ENCODE measurements at places on chromosomes 5 and 9.

DNA sequence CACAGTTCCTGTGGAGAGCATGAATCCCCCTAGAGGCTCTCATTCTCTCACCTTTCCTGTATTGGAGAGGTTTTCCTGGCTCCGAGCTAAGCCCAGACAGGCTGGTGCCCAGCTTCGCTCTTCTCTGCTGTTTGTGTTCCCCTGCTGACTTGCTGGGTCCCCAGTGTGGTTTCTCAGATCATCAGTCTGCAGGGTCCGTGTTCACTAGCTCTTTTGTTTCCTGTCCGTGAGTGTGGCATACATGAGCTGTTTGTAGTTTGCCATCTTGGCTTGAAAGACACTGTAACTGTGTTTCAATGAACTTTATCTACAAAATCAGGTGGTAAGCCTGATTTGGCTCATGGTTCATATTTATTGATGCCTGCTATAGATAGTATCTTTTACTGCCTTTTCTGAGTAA lies 23.8 kb downstream of the LOX start:
- H3K4me1 ChIP-seq, result no peaks in the 10 kb centered on the region
- H3K27ac ChIP-seq, result no peak overlapping the region
- no peak overlapping the region for H3K4me3 ChIP-seq
- H3K27me3 ChIP-seq, result no peaks in the 10 kb centered on the region

DNA sequence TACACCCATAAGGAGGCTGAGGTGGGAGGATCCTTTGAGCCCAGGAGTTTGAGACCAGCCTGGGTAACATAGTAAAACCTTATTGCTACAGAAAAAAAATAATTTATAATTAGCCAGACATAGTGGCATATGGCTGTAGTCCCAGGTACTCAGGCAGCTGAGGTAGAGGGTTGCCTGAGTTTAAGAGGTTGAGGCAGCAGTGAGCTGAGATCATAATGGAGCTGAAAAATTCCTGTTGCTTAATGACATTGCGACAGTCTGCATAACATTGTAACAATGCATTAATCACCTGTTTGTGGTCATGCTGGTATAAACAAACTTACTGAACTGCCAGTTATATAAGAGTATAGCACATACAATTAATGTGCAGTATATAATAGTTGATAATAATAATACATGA lies 214.2 kb downstream of the TRIM32 start:
- DNase-seq, result no peak
- no peak overlapping the region for H3K4me3 ChIP-seq
- peaks cover 5% of the 10 kb centered on the region for H3K27me3 ChIP-seq
- H3K36me3 ChIP-seq, result no peaks in the 10 kb centered on the region

GRCh38 chr9:82930116-82930515 lies 132.8 kb downstream of the RASEF start:
- H3K4me3 ChIP-seq, result no peak overlapping the region
- no peaks in the 10 kb centered on the region for H3K36me3 ChIP-seq
- no peaks in the 10 kb centered on the region for H3K27me3 ChIP-seq
- no peak overlapping the region for H3K27ac ChIP-seq

GRCh38 chr5:122470365-122470764 lies 158.3 kb downstream of the SNCAIP start:
- no peaks in the 10 kb centered on the region for H3K4me1 ChIP-seq
- no peaks in the 10 kb centered on the region for H3K27me3 ChIP-seq
- H3K4me3 ChIP-seq, result no peak overlapping the region
- H3K36me3 ChIP-seq, result no peaks in the 10 kb centered on the region
- no peak overlapping the region for H3K27ac ChIP-seq
- no peak for DNase-seq

DNA sequence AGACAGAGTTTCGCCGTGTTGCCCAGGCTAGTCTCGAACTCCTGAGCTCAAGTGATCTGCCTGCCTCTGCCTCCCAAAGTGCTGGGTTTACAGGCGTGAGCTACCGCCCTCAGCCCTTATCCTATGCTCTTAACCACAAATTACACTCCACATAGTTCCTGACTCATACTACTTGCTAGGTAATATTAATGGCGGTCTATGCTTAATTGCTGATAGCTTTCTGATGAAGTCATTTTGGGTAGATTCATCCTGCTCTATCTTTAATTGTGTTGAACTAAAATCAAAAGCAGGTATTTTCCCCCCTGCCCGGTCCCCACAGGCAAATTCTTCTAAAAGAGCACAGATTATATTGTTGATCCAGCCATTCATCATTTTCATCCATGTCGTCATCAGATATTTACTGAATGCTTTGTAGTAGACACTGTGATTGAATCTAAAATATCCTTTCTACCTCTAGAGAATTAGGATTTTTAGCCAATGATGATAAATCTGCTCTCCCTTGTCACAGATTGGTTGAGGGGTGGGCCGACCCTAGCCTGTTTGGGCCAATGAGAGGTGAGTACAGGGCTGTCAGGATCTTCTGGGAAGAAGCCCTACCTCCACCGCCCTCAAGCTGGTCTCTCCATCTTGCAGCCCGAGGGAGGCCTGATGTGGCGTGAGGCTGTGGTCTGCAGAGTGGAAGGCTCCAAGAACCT lies 144.8 kb downstream of the NR3C1 start:
- DNase-seq, result no peak
- H3K4me3 ChIP-seq, result no peak overlapping the region
- H3K27ac ChIP-seq, result no peak overlapping the region
- no peaks in the 10 kb centered on the region for H3K36me3 ChIP-seq
- H3K4me1 ChIP-seq, result no peaks in the 10 kb centered on the region
- H3K27me3 ChIP-seq, result no peaks in the 10 kb centered on the region

All from neuronal stem cell (in vitro differentiated cells).